ENCODE measurements at places on chromosomes 3 and 15. TPM values are rescaled to one million over a fixed set of nuclear protein-coding genes. Genes with fewer than 3 reads are reported as not detected.
A peak's percentile ranks its signal among the peaks of the same experiment; 100 is the strongest.

BCHE gene
- 0.20 TPM for total RNA-seq

TMIE gene
- not detected for total RNA-seq

GRAMD2A gene
- total RNA-seq: not detected

SYNPR gene
- not detected for total RNA-seq

SPINK8 gene
- not detected for total RNA-seq

ANKRD34C gene
- total RNA-seq: not detected

GNB4 gene
- 27.9 TPM for total RNA-seq

- H3K4me3 ChIP-seq: no peak overlapping the region
- no peaks in the 10 kb centered on the region for H3K27me3 ChIP-seq
- H3K27ac ChIP-seq: no peak overlapping the region
- H3K36me3 ChIP-seq: no peaks in the 10 kb centered on the region
- H3K4me1 ChIP-seq: peaks cover 13% of the 10 kb centered on the region
- peak; percentile 72 for DNase-seq
These were observed 4.2 kb downstream of the ACOX2 start for GRCh38 chr3:58532794-58533220.

GRCh38 chr15:78456426-78456825 lies 18.4 kb downstream of the IREB2 start:
- no peak overlapping the region for H3K27ac ChIP-seq
- H3K4me1 ChIP-seq: peaks cover 12% of the 10 kb centered on the region
- H3K4me3 ChIP-seq: no peak overlapping the region

- H3K4me3 ChIP-seq: no peak overlapping the region
- no peak for DNase-seq
- H3K27me3 ChIP-seq: no peaks in the 10 kb centered on the region
- no peaks in the 10 kb centered on the region for H3K4me1 ChIP-seq
- H3K27ac ChIP-seq: no peak overlapping the region
- no peaks in the 10 kb centered on the region for H3K36me3 ChIP-seq
These were observed 269.7 kb upstream of the ATP10A start for GRCh38 chr15:26132811-26133210.

DNA sequence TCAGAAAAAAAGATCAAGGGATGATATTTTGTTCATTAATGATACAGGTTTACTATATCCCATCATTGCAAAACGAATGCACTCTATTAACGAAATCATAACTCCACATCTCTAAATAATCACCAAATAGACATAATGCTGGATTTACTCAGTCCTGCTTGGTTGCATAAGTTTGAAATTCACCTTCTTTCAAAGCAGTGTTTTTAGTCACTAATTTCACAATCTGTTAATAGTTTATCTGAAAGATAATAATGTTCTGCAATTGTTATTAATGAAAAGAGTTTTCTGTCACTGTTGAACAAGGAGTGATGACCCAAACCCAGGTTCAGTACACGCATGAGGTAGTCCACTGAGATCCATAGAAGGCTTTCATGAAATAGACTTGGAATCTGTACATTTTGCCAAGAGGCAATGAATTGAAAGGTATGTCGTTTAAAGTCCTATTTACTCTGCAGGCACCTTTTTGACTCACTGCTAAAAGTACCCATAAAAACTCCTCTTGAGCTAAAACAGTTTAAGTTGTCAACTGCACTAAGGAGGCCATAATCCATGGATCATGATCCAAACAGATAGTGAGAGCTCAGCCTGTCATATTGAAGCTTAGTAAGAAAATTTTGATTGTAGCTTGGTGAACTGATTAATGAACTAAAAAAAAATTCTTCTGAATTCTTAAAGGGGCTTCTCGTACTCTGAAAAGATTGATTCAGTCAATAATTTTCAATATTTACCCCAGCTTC lies 75.6 kb upstream of the MBNL1 start:
- H3K4me3 ChIP-seq: peak overlapping the region; percentile 39
- no peaks in the 10 kb centered on the region for H3K36me3 ChIP-seq
- peak; percentile 49 for DNase-seq
- no peaks in the 10 kb centered on the region for H3K4me1 ChIP-seq
- no peaks in the 10 kb centered on the region for H3K27me3 ChIP-seq
- H3K27ac ChIP-seq: peak overlapping the region; percentile 86

DNA sequence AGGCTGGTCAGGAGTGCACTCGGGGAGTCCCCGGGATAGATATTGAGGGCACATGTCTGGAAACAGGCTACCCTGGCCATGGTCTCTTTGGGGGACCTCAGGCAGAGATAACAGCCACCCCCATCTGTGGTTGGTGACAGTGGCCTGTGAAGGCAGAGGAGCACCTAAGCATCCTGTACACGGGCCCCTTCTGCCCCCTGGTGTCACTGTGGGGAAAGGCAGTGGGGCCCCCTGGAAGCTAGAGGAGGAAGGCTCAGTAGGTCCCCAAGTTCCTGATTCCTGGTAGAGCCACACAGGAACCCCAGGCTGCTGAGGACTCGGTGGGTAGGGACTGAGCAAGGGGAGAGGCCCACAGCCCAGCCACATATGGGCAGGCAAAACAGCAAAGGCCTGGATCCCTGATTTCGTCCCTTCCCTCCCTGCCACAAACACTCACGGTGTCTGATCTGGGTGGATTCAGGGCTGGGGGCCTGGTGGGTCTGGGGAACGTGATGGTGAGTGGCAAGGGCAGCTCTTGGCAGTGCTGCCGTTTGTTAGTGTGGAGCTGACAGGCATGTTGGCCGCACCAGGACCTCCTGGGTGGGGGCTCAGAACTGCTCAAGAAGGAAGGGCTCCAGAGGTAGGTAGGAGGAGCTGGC lies 14.1 kb upstream of the CXCR6 start:
- H3K4me3 ChIP-seq: no peak overlapping the region
- DNase-seq: peak; percentile 70
- H3K27me3 ChIP-seq: no peaks in the 10 kb centered on the region
- H3K27ac ChIP-seq: no peak overlapping the region
- H3K4me1 ChIP-seq: no peaks in the 10 kb centered on the region
- H3K36me3 ChIP-seq: peaks cover 81% of the 10 kb centered on the region

DNA sequence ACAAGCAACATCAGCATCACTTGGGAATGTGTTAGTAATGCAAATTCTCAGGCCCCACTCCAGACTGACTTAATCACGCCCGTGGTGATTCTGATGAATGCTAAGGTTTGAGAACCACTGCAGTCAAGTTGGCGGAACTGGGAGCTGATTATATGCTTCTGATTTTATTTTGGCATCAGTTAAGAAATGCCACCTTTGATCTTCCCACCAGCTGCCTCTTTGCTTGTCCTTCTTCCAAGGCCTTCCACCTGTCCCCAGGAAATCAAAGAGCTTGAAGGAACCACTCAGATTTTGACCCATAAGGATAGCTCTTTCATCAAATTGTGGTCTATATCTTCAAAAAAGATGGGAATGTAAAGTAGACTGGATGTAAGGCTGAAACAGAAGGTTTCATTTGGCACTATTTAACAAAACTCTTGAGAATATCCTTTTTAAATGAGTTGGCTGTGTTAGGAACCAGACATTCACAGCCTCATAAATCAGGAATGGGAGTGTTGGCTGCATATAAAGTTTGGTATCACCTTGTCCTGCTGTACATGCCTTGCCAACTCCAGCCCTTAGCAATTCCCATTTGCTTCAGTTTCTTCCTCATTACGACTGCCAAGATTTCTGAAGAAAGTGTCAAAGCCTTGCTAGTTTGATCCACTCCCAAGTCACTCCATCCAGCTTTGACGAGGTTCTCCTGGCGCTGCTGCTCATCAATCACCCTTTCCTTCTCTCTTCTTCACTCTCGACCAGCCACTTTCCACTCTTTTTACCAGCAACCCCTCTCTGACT lies 125.8 kb upstream of the NPHP3 start:
- no peaks in the 10 kb centered on the region for H3K27me3 ChIP-seq
- H3K4me3 ChIP-seq: no peak overlapping the region
- H3K36me3 ChIP-seq: no peaks in the 10 kb centered on the region
- DNase-seq: no peak
- H3K4me1 ChIP-seq: no peaks in the 10 kb centered on the region

- H3K36me3 ChIP-seq: no peaks in the 10 kb centered on the region
- peaks cover 6% of the 10 kb centered on the region for H3K4me1 ChIP-seq
- H3K27me3 ChIP-seq: no peaks in the 10 kb centered on the region
- no peak for DNase-seq
- no peak overlapping the region for H3K4me3 ChIP-seq
These were observed 224.8 kb upstream of the BHLHE40 start for GRCh38 chr3:4754180-4755086.

All from K562 (cell line).